ENCODE measurements at places on chromosomes 7 and 10.

- no peaks in the 10 kb centered on the region for H3K4me1 ChIP-seq
- DNase-seq: no peak
- no peaks in the 10 kb centered on the region for H3K27me3 ChIP-seq
- no peak overlapping the region for H3K4me3 ChIP-seq
- no peak overlapping the region for H3K27ac ChIP-seq
- no peaks in the 10 kb centered on the region for H3K36me3 ChIP-seq
These were observed 325.4 kb upstream of the SEMA3C start for GRCh38 chr7:81244224-81244623.

- no peak overlapping the region for H3K4me3 ChIP-seq
- no peak overlapping the region for H3K27ac ChIP-seq
- DNase-seq: no peak
- no peaks in the 10 kb centered on the region for H3K4me1 ChIP-seq
- H3K27me3 ChIP-seq: no peaks in the 10 kb centered on the region
- H3K36me3 ChIP-seq: no peaks in the 10 kb centered on the region
These were observed 73.1 kb upstream of the EBF3 start for GRCh38 chr10:130037169-130037661.

DNA sequence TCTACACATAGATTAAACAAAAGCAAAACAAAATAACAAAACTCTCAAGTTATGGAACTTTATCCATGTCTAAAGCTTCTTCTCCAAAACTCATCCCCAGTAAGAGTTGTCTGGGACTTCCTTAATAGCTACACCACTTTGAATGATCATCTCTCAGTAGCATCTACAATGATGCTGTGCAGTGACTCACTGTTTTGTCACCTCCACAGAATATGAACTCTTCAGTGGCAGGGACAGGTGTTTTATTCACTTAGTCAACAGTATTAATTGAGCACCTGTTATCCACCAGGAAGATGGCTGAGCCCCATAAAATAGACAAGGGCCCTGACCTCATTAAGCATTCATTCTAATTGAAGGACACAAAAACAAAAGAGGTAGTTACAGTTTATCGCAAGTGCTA is 350.7 kb downstream of the ELMO1 start:
- H3K27ac ChIP-seq: no peak overlapping the region
- DNase-seq: no peak
- no peak overlapping the region for H3K4me3 ChIP-seq

DNA sequence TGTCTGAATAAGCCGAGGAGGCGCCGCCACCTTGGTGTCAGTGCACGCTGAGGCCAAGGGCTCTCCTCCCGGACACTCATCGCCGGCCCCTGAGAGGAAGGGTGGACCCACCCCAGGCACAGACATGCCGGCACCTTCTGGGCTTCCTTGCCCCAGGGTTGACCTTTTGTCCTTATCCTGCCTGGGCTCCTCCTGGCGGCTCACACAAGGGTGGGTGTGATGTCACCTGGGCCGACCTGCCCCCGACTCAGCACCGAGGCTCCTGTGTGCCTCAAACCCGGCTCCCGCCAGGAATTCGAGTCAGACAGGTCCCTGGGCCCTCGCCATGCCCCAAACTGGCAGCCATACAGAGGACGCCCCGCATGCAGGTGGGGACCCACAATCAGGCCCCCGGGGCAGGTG is 17.7 kb upstream of the CFAP46 start:
- H3K4me3 ChIP-seq: no peak overlapping the region
- DNase-seq: no peak
- peaks cover 14% of the 10 kb centered on the region for H3K4me1 ChIP-seq
- H3K36me3 ChIP-seq: no peaks in the 10 kb centered on the region

GRCh38 chr7:116208919-116209318 is 1.4 kb upstream of the TES start:
- peaks cover 23% of the 10 kb centered on the region for H3K4me1 ChIP-seq
- H3K27ac ChIP-seq: no peak overlapping the region
- no peaks in the 10 kb centered on the region for H3K27me3 ChIP-seq
- DNase-seq: no peak

DNA sequence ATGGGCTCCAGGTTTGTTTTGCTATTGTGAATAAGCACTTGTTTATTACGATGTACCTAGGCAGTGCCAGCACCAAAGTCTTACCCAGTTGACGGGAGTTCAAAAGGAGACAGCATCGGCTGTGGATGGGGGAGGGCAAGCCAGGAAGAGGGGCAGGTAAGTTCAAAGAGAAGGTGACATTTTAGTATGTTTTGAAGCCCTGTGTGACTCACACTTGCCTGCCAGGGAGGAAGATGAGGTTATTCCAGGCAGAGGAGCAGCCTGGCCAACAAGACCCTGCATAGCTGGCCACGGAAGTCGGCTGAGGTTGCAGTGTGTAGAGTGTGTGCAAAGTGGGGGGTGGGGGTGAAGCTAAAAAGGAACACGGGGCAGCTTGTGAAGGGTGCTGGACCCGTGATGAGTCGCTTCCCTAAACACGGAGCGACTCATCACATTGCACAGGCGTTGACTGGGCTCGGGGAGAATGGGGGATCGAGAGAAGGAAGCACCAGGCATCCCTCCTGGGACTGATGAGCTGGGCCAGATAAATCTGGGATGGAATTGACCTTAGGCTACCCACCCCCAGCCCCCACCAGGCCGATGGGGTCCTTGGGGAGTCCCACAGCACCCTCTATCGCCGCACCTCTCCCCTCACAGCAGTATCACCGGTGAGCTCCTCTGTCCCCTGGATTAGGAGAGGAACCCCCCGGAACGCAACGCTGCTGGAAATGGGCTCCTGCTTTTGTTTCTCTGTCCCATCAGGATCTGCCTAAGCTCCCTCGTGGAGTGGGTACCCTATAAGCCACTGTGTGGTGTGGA is 97.9 kb upstream of the IKZF1 start:
- no peaks in the 10 kb centered on the region for H3K27me3 ChIP-seq
- H3K4me3 ChIP-seq: no peak overlapping the region
- no peaks in the 10 kb centered on the region for H3K4me1 ChIP-seq
- no peaks in the 10 kb centered on the region for H3K36me3 ChIP-seq

All from vagina (tissue), 2 donors.